ENCODE measurements at places on chromosomes 3 and 15.

- peak; percentile 26 for DNase-seq
Observed at GRCh38 chr3:100089812-100090668, 24.3 kb downstream of the FILIP1L start.

- peak; percentile 67 for DNase-seq
Observed at GRCh38 chr3:32399030-32399620, 7.5 kb downstream of the CMTM7 start.

DNA sequence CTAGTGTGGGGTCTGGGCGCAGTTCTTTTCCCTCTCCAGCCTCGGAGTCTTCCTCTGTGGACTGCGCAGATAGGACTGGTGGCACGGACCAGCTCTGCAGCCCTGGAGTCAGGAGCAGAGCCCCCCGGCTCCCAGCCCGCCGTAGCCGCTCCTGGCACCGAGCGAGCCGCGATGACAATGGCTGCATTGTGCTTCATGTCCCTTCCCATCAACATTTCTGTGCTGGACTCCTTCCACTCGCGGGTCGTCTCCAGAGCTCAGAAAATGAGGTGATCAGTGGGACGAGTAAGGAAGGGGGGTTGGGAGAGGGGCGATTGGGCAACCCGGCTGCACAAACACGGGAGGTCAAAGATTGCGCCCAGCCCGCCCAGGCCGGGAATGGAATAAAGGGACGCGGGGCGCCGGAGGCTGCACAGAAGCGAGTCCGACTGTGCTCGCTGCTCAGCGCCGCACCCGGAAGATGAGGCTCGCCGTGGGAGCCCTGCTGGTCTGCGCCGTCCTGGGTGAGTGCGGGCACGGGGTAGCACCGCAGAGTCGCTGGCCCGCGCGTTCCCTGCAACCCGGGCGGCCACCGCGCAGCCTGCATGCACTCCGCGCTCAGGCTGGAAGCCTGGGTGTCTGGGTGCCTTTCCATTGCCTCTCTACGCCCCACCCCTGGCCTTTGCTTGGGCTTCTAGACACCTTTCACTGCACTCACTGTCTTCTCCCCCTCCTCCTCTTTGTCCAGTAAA, at the start of gene TF:
TSS of gene TF (plus strand) at position 413 of the 731 bp plus-strand sequence. CDS start at position 461, 48 bp downstream.
- peak; percentile 69 for DNase-seq

DNA sequence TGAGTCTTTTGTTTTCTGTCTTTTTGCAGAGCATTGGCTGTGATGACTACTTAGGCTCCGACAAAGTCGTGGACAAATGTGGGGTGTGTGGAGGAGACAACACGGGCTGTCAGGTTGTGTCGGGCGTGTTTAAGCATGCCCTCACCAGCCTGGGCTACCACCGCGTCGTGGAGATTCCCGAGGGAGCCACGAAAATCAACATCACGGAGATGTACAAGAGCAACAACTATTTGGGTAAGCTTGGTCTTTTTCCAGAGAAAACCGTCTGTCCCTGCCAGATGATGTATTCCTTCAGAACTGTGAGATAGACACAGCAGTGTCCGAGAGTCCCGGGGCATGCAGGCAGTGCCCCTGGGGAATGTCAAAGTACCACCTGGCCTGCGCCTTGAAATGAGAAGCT, 149.9 kb upstream of the NR2E3 start:
- DNase-seq = no peak

GRCh38 chr3:169241630-169241990, 421.9 kb downstream of the MECOM start:
- DNase-seq = no peak

DNA sequence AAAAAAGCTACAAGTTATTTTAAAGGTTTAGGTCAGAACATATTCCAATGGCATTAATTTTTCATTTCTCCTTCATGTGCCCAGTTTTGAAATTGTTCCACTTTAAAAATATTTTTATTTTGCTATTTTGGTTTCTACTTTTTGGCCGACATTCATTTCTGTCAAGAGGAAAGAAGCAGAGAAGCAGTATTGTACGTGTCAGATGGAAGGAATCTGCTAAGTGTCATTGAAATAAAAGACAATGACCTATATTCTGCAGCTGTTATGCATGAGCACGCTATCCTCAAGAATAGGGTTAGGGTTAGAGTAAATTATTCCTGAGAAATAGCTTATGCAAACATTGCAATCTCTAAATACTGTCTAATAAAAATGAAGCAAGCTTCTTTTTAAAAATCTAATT, 941.7 kb downstream of the TUSC7 start:
- DNase-seq = no peak

DNA sequence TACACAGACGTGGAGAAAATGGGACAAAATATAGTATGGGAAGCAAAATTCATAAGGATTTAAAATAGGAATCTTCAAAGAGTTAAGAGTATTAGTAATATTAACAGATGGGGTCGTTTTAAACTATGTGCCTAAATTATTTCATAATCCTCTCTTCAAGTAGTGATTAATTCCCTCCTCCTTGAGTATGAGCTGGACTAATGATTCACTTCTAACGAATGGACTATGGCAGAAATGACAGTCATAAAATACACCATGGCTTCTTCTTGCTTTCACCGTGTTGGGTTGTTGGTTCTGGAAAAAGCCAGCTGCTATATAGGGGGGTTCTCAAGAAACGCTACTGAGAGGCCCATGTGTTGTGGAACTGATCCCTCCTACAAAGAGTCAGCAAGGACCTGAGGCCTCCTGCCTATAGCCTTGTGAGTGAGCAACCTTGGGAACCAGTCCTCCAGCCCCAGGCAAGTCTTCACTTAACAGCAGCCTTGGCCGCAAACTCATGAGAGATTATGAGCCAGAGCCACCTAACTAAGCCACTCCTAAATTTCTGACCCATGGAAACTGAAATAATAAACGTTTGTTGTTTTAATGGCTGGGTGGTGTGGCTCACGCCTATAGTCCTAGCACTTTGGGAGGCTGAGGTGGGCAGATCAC, 64.8 kb upstream of the ABHD2 start:
- no peak for DNase-seq

GRCh38 chr3:44825264-44825925, 36.3 kb upstream of the TMEM42 start:
- DNase-seq = no peak

DNA sequence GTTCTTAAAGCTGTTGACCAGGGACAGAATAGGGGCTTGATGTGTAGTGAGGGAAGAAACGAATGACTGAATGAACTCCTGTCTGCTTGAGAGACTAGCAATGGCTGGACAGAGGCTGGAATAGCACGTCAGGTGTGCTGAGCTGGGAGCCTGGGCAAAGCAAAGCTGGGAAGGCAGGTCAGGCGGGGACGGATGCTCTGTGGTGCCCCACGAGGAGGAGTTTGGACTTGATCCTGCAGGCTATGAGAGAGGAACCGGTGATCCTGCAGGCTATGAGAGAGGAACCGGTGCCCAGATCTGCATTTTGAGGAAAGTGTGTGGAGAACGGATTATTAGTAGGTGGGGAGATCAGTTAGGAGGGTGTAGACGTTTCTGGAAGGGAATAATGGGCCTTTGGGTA, 31.3 kb upstream of the PSTPIP1 start:
- DNase-seq = peak; percentile 43

GRCh38 chr3:64157150-64158035, 67.9 kb downstream of the PRICKLE2 start:
- peak; percentile 53 for DNase-seq

DNA sequence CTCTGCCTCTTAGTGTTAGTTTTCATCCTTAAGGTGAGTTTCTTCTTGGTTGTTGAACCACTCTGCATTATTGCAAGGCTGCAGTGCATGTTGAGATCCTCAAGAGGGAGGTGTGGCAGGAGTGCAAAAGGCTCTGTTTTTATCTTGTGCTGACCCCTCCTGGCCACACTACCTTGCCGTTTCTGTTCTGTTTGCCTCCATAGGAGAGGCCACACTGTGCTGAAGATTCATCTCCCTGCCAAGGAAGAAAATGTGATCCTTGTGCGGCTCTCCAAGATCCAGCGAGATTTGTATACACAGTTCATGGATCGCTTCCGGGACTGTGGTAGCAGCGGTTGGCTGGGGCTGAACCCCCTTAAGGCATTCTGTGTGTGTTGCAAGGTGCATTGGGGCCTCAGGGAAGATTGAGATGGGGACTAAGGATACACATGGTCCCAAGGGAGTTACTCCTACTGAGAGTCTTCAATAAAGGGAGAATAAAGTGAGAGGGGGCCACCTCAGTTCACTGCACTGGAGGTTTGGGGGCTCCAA, 33.0 kb upstream of the TEX264 start:
- peak; percentile 56 for DNase-seq

DNA sequence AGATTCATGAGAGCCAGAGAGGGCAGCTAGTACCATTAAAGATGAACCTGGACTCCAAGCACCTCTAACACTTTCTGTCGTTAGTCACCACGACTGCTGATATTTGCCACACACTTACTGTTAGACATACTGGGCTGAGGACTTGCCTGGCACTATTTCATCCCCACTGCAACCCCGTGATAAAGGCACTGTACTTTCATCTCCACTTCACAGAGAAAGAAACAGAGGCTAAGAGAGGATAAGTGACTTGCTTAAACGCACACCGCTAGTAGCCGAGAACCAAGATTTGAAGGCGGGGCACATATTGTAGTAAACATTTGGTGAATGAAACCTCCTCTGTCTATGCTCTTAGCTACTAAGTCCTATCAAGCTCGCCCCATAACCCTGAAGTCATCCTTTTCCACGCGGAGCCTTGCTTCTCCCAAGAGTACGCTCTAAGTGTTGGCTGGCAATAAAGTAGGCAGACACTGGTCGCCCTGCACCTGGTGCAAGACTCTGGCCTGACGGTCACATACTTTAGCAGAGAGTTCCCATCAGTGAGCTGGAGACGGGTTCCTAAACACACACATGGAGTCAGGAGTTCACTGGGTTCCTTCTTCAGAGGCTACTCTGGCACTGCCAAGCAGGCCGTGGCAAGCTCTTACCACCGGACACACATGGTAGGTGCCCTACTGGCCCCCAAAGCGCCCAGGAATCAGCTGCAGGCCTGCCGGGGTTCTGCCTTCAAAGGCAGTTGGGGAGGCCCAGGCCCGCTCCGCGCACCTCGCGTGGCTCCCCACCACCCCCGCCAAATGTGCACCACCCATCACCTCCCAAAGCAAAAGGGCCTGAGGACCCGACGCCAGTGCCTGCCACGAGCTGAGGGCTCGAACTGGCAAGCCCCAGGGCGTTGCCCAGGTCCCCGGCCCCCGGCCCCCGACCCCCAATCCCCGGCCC, 951 bp downstream of the POMGNT2 start:
- peak; percentile 25 for DNase-seq

DNA sequence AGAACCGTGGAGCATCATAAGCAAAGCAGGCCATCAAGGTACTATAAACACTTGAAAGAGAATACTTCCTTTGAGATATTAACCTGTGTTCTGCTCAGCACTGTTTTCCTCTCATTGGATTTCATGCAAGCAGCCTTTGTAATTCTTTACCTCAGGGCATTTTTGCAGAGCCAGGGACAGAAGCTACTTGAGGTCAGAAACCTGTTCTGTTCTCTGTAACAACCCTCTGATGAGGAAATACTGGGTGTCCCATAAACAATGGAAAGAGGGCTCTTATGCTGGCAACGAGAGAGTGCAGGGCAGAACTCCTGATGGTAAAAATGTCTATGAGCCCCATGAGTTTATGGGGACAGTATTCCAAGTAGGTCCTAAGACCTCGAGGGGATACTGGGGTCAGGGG, 66.0 kb downstream of the DCLK3 start:
- no peak for DNase-seq

DNA sequence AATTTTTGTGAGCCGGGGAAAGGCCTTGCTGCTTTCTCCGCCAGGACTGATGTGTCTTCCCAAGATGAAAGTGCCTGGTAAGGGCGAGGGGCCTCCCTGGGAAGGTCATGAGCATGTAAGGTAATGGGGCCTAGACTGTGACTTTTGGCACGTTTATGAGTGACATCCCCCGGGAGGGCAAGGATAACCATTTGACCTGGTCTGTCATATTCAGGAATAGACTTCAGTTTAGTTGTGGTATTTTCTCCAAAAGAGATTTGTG, 631 bp upstream of the CNBP start:
- peak; percentile 55 for DNase-seq

GRCh38 chr3:42701371-42702065, 1.1 kb downstream of the HHATL start:
- peak; percentile 94 for DNase-seq

- DNase-seq = no peak
Observed at GRCh38 chr3:62035402-62036057, 337.8 kb downstream of the FEZF2 start.

- DNase-seq = no peak
Observed at GRCh38 chr15:70523192-70523591, 240.2 kb downstream of the UACA start.

DNA sequence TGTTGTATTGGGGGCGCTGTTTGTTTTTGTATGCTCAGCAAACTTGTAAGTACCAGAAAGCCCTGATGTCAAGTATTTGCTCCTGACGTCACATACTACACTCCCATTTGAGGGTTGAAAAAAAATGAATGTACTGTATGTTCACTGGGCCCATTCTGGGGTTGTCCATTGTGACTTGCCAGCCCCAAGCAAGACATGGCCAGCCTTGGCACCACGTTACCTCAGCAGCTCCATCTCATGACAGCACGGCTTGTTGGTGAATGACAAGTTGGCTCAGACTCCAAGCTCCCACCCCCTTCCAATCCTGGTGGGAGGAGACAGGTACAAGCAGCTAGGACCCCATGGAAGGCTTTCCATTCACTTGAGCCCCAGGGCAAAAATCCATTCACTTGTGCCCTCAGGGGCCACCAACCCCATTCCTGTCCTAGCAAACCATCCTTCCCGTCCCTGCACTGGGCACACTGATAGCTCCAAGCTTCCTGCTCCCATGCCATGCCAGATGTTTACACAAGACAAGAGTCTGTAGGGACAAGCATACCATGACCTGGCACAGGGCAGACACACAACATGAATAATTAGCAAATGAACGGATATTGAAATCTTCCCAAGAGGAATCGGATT, 1.6 kb downstream of the PHGR1 start:
- DNase-seq = no peak

- no peak for DNase-seq
Observed at GRCh38 chr15:57866149-57866736, 159.7 kb downstream of the POLR2M start.
